ENCODE measurements at places on chromosomes 4 and X.

DNA sequence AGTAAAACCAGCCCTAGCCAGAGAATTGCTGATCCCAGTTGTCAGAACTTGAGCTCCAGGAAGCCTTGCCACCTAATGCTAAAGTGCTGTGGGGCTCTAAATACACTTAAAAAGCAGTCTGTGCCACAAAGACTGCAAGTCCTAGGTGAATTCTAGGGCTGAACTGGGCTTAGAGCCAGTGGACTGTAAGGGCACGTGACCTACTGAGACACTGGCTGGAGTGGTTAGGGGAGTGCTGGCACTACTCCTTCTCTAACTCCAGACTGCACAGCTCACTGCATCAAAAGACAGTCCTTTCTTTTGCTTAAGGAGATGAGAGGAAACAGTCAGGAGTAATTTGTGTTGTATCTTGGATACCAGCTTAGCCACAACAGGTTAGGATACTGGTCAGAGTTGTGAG lies 1240.2 kb downstream of the FAM133A start:
- DNase-seq: no peak

DNA sequence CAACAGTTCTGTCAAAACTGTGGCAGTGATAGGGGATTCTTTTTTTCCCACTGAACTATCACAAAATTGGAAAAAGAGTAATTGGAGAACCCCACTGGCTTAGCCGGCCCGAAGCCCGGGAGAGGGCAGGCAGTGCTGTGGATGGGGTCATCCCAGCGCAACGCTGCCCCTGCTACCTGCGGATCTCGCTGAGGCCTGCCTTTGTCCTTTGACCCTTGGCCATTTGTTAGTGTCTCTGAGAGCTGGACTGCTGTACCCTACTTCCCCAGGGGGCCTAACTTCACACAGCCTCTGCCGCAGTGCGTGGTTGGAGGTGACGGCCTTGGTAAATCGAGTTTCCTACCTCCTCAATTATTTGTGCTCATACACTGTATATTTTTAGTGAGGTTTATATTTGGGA lies 43.0 kb upstream of the MSANTD1 start:
- DNase-seq: no peak

DNA sequence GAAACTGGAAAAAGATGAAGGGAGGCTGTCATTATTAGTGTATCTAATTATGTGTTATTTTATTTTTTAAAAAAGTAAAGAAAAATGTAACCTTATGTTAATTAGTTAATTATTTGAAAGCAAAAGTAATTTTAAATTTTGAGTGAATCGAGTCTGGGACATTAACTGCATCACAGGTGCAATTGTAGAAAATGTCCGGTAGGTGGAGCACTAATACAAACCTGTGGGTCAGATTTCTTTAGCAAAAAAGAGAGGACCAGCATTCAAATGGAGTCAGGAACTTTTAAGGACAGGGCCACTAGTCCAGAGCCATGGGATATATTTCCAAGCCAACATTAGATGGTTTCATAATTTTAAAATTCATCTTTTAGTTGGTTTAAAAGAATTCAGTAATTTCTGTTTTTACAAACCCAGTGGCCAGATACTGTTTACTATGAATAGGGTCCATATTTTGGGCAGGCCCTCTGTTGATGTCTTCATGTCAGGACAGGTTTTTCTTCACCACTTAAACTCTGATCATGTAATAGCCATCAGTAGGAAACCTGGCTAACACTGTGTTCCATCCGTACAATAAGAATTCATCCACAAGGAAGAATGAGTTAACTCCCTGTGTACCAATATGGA lies 27.2 kb downstream of the BST1 start:
- peak; percentile 63 for DNase-seq

- DNase-seq: no peak
Observed at GRCh38 chr4:28435314-28435713, 1574.7 kb downstream of the STIM2 start.

DNA sequence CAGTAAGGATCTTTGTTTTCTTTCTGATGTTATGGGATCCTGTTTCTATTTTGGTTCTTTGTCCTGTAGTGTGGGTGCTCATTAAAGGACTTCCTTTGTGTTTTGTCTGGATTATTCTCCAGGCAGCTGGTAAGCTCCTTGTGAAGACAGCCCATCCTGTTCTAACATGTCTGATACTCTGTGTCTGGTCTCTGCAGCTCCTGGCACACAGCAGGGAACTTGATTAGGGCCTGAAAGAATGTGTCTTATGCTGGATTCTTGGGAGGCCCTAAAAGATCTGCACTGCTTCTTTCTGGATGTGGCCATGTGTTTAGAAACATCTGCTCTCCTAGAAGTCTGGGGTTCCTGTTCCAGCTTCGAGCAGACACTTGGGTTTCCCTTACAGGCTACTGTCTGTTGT lies 38.1 kb upstream of the ATXN3L start:
- DNase-seq: no peak

GRCh38 chrX:42886519-42886918 lies 108.6 kb upstream of the PPP1R2C start:
- DNase-seq: no peak

DNA sequence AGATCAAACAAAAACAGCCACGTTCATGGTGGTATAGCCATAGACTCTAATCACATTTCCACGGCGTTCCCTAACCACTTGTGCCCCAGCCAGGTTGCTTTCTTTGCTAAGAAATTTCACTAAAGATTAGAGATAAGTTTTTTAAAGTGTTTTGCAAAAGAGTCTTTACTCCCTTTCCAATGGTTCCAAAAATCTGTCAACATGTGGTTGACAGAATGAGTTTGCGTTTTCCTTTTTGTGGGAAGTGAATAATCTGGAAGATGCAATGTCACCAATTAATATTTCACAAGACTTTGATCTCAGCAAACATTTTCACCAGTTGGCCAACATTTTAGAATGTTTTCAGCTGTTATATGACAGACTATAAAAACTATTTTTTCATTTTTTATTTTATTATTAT lies 35.3 kb downstream of the CXCL1 start:
- no peak for DNase-seq

DNA sequence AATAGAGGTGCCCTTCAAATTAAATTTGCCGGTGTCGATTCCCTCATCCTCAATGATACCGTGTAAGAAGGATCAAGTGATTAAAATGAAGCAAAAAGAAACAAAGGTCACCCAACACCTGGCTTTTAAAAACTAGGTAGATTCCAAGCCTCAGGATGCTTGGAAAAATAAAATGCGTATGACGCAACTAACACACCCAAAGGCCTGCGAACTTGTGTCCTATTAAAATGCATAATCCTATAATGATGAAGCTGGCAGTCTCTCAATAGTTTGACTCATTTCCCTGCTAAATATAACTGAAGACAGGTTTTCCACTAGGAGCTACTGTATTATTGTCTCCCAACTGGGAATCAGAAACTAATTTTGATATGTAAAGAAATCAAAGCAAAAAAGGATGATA lies 263.2 kb downstream of the DHX15 start:
- DNase-seq: no peak

DNA sequence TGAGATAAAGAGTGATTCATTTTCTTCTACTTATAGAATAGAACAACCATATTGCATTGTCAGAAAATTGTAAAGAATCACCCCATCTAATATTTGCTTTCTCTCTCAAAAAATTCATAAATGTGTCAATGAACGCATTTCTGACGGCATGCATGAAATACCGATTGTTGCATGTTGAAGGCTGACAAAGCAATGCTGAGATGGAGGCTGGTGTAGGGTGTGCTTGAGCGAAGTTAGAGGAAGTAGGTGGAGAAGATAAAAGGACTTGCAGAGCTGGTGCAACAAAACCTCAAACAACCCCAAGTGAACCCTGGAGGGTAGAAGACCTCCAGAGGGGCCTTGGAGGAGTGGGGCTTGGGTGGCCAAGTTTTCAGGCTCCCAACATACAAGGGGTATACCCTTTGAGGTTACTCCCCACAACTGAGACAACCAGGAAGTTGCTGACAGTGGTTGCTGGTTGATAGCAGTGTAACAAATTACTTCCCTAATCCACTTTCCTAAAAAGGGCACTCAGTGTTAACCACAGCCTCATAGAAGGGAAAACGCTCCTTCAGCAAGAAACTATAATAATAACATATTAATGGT lies 452.7 kb downstream of the NLGN4X start:
- no peak for DNase-seq

DNA sequence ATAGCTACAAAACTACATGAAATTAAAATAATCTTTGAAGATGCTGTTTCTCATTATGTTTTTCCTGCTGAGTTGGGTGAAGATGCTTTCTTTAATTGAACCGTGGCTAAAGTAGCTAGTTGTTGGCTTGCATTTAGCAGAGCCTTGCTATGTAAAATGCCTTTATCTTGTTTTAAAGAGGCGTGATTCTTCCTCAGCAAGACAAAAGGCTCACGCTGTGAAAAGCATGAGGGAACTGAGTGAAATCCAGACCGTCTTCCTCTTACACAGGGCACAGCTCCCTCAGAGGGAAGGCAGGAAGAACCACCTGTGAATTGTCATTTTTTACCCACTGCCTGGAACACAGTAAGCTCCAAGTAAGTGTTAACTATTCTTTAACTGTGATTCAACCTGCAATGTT lies 39.0 kb upstream of the ZNF518B start:
- no peak for DNase-seq

GRCh38 chr4:1047976-1048772 lies 36.7 kb downstream of the FGFRL1 start:
- DNase-seq: no peak

- DNase-seq: no peak
Observed at GRCh38 chrX:115912372-115912897, 258.1 kb upstream of the AGTR2 start.

GRCh38 chrX:130091980-130092522 lies 18.2 kb downstream of the ELF4 start:
- peak; percentile 84 for DNase-seq

DNA sequence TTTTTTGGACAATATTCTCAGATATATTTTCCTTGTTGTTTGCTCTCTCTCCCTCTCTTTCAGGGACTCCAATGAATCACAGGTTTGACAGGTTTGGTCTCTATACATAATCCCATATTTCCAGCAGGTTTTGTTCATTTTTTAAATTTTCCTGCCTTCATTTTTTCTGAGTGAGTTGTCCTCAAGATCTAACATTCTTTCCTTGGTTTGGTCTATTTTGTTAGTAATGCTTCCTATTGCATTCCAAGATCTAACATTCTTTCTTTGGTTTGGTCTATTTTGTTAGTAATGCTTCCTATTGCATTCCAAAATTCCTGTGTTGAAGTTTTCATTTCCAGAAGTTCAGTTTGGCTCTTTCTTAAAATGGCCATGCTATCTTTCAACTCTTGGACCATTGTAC lies 45.3 kb upstream of the ZMAT1 start:
- no peak for DNase-seq

GRCh38 chr4:76429636-76430035 lies 5.4 kb upstream of the SHROOM3 start:
- DNase-seq: no peak

DNA sequence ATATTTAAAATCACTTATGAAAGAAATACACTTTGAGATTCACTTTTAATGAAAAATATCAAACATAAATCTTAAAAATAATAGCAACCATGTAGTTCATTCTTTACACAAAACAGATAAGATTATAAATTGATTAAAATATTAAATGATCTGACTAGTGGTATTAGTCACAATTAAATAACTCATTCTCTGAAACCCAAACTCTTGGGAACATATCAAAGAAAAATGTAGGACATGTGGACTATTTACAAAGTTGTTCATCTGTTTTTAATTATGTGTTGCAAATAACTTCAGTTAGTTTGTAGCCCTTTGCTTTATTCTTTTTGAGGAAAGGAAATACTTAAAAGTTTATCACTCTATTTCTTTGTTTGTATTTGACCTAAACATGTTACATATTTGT lies 9.5 kb upstream of the GUCY1A1 start:
- DNase-seq: no peak

DNA sequence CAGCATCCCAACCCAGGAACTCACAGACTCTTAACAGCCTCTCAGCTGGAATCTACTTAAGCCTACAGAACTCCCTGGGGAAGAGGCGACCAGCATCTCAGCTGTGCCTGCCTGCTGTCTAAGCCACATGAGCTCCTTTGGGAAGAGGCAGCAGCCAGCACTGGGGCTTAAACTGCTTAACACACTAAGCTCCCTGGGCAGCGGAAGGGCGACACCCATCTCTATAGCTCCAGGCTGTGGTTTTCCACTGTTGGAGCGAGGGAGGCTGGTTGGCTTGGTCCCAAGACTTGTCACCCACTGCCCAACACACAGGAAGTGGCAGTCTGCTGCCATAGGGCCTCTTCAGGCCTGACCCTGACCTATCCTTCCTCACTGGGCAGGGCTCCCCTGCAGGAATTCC lies 1544.1 kb upstream of the ADGRL3 start:
- DNase-seq: no peak

DNA sequence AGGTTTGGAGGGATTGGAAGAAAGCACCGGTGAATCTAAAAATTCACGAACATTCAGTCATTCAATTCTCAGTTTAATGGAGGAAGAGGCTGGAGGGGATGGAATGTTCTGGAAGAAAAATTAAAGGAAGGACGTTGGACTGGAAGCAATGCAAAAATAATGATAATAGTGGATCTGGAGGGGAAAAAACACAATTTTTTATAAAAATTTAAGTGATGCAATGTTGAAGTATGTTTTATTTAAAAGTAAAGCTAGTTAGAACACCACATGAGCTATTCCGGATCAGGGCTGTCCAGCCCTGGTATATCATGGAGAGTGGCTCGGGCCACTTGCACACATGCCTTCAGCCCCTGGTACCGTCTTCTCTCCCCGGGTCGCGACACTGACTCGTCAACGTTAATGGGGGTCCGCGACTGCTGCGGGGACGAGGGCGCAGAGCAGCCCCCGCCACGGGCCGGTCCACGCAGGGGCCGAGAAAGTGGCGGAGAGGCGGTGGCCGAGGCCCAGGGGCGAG lies 204.6 kb downstream of the TENM3 start:
- DNase-seq: no peak

DNA sequence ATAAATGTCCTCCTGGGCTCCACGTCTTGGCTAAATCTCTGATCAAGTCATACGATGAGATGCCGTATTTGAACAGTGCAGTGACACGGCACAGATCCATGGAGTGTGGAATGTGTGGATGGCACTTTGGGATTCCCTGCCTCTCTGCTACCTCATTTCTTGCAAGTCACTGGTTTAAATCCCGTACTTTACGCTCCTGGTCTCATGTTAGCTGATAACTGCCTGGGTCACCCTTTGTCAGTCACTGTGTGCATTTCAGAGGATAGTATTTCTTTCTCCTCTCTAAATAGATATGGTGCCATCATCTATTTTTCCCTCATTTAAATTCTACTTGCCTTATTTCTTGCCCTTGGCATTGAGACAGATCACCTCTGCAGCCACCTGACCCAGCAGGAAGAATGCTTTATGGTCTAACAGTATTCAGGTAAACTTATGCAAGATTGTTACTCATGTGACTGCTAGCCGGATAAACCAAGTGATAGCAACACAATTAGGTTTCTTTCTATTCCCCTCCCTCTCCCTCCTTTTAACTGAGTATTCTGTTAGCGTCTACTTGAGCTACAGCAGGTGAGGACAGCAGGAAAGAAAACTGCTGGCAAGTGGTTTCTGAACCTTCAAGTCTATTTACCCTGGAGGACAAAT lies 2.8 kb downstream of the EGF start:
- DNase-seq: no peak

DNA sequence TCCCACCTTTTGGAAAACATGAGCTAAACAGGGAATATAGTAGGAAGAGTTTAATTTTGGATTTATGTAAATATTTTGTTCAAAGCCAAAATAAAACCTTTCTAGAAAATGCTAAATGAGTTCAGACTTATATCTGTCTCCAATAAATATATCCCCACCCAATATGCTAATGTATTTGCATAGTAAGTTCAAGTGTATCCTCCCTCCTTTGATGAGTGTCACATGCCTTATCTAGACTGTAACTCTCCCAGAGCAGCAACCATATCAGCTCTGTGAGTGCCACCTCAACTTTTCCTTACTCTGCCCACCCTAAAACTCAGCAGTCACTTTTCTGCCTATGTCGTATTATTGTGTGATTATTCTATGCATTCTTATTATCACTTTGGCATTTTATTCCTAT lies 516.1 kb upstream of the NR3C2 start:
- no peak for DNase-seq
